Pancreas (tissue), 10 donors: ENCODE measurements at places on chromosomes 5 and 9. TPM values are rescaled to one million over a fixed set of nuclear protein-coding genes. Genes with fewer than 3 reads are reported as not detected.

DNA sequence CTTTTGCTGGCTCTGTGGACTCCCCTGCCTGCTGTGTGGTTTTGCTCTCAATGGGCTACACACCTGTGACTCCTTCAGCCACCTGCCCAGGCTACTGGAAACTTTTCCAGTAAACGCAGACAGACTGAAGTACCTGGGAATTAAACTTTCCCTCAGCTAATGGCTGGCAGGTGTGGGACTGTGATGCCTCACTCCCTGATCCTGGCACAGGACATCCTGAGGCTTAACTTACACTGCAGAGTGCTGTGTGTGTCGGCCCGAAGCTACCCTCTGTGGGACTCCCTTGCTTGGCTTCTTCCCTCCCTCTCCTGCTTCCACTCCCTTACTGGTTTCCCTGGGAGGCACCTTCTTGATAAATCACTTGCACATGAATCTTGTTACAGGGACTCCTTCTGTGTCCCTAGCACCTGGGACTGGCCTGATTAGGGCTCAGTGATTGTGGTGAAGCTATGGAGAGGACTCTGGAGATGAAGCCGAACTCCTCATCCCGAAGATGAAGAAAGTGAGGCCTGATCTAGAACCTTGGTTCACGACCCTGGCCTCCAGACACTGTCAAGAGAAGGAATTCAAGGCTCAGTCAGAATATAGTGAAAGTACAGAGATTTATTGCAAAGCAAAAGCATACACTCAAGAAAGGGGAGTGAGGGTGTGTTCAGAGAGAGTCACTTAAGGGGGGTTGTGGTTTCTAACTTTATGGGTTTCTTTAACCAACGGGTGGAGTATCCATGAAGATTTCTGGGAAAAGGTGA lies 113.4 kb upstream of the ALDH1B1 start:
- DNase-seq: no peak

GRCh38 chr5:95241635-95242034 lies 43.3 kb downstream of the MCTP1 start:
- no peak for DNase-seq

DNA sequence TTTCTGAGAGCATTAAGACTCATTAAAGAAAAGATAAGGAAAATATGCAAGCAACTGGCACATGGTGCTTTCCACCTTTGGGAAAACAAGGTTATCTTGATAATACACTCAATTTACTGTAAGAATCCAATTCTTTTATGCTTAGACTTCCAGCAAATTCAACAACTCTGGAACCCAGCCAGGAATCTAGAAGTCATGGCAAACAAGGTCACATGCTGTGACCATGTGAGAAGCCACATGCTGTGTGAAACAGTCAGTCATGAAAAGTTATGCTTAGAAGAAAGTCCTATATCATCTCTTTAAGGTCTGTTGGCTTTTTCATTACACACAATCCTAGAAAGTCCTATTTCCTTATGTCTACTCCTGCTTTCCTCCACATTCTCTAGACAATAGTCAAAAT lies 581.8 kb upstream of the C9orf72 start:
- DNase-seq: peak; percentile 21

DNA sequence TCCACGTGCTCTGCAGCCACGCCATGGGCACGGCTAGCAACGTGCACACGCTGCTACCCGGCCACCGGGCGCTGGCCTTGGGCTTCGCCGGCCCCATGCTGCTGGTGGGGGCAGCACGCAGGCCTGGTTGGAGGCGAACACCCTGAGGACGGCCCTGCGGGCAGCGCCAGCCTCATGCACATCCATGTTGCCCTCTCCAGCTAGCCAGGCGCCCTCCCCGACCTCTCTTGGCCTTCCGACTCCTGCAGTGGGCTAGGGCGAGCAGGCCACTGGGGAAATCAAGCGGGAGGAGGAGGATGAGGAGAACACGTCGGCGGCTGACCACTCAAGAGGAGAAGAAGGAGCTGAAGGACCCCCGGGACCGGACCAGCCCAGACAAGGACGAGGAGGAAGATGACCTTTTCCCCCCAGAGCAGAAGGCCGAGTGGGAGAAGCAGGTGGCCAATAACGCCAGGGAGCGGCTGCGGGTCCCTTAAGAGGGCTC lies 73.3 kb downstream of the INSL6 start:
- DNase-seq: no peak

DNA sequence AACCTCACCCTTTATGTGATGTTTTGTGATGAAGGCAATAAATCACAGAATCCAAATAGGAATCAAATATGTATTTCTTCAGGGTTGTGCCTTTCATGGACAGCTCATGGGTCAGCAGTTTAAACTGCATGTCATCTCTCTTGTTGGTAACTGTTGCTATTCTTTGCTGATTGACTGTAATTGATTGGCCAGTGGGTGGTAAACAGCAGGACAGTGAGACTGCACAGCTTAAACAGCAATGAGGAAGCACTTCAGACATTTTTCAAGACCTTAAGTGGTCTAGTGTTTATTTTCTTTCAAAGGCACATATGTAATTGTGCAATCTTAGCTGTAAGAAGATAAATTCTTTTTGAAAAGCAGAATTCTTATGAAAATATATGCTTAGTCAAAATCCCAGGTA lies 260.5 kb downstream of the COX7C start:
- no peak for DNase-seq

- no peak for DNase-seq
Measured at GRCh38 chr5:177176175-177176711, 42.7 kb downstream of the NSD1 start.

PRDM9 gene
- not detected for total RNA-seq

ADAMTSL1 gene
- total RNA-seq: 2.0 TPM

FAM169A gene
- 1.6 TPM for total RNA-seq

ADGRD2 gene
- not detected for total RNA-seq

C9orf50 gene
- total RNA-seq: not detected
